ENCODE measurements at places on chromosomes 1 and 21.

- no peak for DNase-seq
These were observed 22.5 kb upstream of the KCNE1 start for GRCh38 chr21:34534522-34534921.

DNA sequence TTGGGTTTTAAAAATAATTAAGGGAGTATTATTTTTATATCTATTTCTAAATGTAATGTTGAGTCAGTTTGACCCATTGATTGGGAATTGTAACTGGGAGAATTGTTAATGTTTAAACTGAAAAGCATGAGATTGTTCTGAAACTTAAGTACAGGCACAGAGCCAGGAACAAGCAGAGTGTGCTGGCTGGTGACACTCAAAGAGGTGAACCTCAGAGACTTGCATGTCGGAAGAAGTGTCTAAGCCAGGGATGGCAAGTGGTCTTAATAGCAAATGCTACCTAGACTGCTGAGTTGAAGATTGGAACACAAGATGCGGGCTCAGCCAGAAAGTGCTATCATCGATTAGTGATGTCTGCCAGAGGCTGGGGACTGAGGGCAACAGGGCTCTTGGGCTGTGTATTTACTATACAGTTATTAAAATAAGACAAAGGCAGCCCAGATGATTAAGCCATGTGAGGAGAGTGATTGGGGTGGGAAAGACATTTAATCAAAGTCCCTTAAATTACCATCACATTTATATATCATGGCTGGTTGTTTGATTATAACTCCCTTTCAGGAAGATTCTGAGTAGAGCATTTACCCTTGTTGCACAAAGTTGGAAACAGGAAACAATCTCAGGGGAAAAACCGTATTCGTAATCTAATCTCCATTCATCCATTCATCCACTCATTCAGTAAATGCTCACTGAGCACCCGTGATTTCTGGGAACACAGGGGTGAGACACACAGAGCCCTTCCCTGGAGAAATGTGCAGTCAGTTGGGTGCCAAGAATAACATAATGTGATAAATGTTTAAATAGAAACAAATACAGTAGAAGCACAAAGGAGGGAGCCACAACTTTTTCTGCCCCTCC, 42.8 kb downstream of the C8A start:
- DNase-seq, result no peak

DNA sequence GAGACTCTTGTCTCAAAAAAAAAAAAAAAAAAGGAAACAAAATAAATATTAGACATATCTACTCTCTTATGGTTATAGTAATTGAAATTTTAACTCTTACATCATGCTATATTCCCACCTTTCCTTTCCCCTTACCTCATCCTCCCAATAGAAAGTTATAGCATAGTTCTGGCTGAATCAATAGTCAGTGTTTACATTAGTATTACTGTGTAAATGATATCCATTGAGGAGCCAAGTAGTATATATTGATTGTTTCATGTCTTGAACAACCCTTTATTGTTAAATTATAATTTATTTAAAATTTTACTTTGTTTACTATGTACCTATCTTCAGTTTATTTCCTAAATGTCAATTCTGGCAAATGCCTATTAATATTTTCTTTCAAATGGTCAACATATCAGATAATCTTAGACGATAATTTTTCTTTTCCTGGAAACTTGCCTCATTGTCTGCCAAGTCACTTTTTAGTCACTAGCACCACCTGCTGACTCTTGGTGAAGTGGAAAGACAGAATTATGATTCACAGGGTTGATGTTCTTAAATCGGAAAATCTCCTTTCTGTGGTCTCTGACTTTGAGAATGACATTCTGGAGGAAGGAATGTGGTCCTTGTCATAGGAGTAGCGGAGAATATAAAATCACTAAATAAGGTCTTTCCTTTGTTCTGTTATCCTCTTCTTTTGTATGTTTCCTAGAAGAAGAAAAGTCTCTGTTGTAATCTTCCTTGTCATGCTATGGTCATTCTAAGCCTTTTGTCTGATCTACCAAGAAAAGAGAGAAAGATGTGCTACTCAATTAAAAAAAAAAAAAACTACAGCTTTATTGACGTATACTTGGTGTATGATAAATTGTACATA, 8.6 kb downstream of the HJV start:
- DNase-seq, result peak; percentile 80

DNA sequence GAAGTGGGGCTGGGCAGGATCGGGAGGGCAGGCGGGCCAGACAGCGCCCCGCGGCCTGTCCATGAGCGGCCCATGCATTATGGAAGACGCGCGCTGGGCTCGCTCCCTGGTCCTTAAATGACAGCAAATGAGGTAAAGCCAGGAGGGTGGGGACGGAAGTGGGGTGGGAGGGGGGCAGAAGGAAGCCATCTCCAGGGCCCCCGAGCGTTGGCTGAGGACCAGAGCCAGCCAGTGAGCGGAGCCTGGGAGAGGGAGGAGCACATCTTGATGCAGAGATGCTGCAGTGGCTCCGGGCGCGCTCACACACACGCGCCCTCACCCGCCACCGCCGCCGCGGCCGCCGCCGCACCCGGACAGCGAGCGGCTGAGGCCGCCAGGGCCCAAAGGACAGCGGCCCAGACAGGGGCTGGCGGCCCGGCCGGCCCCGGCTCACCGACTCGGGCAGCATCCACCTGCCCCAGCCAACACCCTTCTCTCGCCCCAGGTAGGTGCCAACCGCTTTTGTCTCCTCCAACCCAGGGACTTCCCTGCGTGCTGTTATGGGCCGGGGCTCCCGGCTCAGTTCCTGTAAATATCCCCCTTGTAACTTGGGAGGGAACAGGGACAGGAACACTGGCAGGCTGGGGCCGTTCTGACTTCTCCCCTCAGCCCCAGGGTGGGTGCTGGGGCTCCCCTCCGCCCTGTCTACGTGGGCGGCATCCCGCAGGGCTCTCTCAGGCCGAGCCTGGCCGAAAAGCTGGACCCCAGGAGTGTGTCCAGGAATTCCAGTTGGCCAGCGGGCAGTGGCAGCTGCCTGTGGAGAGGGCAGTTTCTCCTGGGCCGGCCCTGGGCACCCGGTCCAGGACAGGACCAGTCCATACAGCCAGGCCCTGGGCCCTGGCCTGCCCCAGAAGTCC, at the start of gene CNTN2:
Gene CNTN2, plus strand, starts transcription at position 302 of the 896 bp plus-strand sequence. CDS start 9,974 bp downstream, outside the sequence.
- no peak for DNase-seq

- DNase-seq, result no peak
These were observed 1.8 kb downstream of the BTG3 start for GRCh38 chr21:17610911-17611310.

All from NCI-H510A treated with DMSO at 0.1 percent for 48 hours (cell line).